ENCODE measurements at places on chromosomes 7 and 10.

DNA sequence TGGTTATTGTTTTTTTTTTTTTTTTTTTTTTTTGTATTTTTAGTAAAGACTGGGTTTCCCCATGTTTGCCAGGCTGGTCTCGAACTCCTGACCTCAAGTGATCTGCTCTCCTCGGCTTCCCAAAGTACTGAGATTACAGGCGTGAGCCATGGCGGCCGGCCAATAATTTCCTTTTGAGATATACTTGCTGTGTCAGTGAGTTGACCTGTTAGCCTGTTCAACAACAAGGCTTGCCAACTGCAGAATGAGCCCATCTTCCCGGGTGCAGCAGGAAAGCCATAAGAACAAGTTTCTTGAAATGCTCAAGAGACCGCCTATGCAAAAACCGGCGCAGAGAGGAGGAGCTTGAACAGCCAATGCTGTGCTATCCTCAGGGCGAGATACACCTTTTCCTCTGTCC is 112.5 kb downstream of the PRPF18 start:
- DNase-seq: no peak

DNA sequence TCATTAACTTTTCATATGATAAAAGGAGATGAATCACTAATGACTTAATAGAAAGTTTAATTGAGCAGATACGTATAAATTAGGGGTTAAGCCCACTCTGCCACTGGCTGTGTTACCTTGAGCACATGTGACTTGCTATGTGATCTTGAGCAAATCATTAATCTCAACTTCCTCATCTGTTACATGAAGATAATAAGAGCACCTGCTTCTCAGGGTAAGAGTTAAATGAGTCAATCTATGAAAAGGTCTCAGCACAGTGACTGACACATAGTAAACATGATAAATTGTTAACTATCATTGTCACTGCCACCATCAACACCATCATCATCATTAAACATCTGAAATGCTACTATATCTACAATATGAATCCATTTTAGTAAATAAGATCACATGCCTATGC is 110.8 kb downstream of the TPK1 start:
- DNase-seq: no peak

DNA sequence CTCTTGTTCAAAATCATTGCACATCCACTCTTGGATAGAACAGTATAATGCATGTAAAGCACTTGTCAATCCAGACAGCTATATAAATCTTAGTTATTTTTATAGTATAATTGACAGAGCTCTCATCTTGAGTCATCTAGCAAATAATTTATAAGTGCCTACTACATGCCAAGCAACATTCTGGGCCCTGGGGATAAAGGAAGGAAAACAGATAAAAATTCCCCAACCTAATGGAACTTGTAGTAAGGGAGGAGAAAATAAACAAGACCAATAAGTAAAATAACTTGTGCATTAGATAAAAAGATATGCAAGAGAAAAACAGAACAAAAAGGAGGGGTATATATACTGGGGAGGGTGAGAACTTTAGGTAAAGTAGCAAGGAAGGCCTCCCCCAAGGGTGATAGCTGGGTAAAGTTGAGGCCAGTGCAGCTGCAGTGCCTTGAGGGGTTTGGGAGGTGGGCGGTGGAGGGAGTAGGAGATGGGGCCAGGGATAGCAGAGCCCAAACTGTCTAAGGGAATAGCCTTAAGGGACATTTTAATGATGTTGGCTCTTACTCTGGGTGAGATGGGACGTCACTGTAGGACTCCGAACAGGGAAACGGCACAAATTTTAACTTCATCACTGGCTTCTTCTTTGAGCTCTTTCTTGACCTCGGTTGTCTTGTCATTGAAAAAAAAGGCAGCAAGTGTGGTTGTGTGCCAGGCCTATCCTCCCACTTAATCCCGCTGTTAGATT is 79.3 kb upstream of the SEC61G start:
- no peak for DNase-seq

- DNase-seq: no peak
These were observed 35.8 kb upstream of the BHLHA15 start for GRCh38 chr7:98175260-98175940.

- DNase-seq: no peak
These were observed 29.6 kb downstream of the LRRC27 start for GRCh38 chr10:132361581-132362101.
